ENCODE measurements at places on chromosomes 16 and 17.
A peak's percentile ranks its signal among the peaks of the same experiment; 100 is the strongest.

GRCh38 chr16:85361441-85362118 is 249.3 kb upstream of the CIBAR2 start:
- DNase-seq = no peak

- DNase-seq = no peak
Observed at GRCh38 chr17:17527534-17527933, 31.3 kb upstream of the RASD1 start.

DNA sequence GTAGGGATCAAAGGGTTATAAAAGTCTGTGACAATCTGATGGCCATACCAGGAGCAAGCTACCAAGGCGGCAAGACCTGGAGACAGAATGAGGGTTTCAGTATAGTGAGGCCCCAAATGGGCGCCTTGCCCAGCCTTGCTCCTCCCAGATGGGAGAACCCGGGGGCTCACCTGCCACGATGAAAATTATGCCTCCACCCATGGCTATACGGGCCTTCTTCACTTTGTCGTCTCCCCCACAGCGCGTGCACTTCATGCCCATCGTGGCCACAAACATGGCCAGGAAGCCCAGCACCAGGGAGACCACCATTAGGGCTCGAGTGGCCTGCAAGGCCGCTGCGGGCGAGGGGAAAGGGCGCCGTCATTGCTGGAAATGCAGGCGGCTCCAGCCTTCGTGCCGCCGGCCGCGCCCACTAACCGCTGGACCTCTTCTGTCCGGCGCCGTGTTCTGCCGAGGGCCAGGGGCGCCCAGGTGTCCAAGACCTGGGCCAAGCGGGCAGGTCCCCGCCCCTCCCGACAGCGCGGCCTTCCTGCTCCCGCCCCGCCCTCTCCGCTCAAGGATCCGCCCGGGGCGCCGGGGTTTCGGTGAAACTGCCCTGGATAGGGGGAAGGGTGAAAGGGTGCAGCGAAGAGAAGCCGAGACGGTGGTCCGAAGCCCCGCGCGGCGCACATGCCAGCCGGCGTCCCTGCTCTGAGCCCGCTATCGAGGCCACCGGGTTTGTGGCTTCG is 1.5 kb downstream of the CLDN7 start:
- no peak for DNase-seq

DNA sequence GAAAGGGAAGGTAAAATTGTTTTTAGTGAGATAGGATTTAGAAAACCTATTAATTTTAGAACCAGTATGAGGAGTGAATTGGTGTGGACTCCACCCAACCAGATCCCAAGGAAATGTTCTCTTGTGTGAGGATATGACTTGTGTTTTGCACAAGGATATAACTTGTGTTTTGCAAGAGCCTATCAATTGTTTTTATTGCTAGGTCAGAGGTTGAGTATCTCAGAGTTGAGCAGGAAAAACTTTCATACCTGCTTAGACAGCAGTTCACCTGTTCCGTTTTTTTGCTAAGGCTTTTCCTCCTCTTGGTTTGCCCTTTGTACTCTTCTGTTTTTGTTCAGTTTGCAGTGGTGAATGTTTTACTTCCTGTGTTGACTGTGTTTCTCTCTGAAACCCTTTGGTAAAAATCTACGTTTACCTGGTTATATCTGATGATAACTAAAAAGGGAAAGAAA is 5.1 kb downstream of the NBR1 start:
- DNase-seq = no peak

DNA sequence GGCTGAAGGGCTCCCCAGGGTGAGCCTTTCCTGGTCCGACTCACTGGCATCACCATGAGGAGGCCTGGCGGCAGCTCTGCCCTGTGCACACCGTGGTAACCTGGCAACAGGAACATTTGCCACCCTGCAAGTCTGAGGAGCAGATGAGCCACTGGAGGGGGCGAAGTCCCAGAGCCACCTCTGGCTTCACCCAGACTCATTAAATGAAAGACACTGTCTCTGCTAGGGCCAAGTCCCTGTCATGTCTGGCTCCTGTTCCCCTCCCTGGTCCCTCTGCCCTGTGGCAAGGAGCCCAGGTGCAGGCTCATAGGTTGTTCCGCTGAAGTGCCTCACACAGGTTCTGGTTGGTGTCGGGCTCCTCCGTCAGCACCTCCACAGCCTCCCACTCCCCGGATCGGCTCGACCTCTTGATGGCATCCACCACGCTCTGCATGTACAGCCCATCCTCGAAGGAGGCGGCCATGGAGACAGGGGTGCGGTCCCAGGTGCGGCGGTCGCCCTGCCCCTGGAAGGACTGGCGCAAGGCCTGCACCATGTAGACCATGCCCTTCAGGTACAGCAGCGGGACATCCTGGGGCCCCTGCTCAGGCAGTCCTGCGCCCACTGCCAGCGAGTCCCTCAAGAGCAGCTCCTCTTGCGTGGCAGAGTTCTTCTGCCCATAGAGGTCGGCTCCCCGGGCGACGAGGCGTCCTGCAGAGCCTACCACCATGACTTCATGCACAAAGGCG is 8.4 kb downstream of the C16orf86 start:
- DNase-seq = no peak

- no peak for DNase-seq
Observed at GRCh38 chr17:67434061-67434525, 57.0 kb downstream of the PITPNC1 start.

- DNase-seq = no peak
Observed at GRCh38 chr17:81901167-81902022, 643 bp upstream of the NPB start.

DNA sequence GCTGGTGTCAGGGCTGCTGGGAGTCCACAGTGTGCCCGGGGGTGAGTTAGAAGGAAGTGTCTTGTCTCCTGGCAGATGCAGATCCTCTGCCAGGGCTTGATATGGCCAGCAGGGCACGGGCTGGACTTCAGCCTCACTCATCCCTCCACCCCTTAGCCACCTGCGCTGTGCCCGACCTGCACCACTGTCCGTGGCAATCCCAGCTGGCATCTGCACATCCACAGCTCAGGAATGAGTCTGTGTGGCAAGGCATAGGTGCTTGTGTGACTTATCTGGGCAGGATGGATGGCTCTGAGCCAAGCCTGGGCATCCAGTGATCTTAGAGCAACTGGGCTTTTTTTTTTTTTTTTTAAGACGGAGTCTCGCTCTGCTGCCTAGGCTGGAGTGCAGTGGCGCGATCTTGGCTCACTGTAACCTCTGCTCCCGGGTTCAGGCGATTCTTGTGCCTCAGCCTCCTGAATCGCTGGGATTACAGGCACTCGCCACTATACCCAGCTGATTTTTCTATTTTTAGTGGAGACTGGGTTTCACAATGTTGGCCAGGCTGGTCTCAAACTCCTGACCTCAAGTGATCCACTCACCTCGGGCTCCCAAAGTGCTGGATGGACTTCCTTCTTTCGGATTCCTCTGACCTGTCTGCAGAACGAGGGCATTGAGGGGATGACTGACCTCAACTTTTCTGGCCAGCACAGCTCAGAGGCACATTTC is 22.5 kb upstream of the CACNG1 start:
- no peak for DNase-seq

DNA sequence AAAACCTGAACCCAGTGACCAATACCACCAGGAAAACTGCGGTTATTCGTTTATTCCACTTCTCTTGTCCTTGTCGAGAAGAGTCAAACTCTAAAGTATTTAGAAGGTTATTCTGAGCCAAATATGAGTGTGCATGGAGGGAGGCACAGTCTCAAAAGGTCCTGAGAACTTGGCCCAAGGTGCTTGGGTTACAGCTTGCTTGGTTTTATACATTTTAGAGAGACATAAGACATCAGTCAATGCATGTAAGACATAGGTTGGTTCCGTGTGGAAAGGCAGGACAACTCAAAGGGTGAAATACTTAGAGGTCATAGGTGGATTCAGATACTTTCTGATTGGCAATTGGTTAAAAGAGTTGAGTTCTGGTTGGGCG is 681 bp upstream of the TRAP1 start:
- no peak for DNase-seq

DNA sequence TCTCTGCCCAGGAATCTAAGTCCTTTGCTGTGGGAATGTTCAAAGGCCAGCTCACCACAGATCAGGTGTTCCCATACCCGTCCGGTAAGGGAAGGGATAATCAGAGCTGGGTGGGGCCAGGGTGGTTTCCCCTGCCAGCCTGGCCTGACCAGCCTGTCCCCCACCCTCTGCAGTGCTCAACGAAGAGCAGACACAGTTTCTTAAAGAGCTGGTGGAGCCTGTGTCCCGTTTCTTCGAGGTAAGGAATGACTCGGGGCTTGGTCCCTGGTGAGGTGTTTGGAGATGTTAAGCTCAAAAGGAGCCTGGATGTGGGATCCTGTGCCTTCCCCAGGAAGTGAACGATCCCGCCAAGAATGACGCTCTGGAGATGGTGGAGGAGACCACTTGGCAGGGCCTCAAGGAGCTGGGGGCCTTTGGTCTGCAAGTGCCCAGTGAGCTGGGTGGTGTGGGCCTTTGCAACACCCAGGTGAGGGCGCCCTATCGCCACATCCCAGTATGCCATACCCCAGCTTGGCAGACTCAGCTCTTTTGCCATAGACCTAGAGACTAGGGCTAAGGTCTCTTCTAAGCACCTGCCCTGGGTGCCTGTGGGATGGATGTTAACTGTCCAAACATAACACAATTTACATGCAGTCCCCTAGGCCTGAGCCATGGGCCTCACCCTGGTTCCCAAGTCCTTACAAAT is 997 bp downstream of the ACADVL start:
- peak; percentile 68 for DNase-seq

GRCh38 chr17:69222707-69223258 is 5.8 kb downstream of the ABCA10 start:
- DNase-seq = no peak

DNA sequence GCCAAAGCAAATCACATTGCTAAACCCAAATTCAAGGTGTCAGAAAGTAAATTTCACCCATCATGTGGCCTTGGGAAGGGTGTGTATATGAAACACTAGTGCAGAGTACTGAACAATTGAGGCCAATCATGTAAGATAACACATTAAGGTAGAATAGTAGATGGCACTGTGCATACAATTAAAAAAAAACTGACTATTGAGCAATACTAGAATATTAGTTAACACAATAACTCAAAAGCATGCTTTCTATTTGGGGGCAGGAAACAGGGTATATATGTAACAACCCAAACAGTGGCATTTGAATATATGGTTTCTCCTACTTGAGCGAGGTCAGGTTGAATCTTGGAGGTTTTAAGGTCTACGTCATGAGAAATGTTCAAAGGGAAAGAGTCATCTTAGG is 63.0 kb upstream of the DYNLRB2 start:
- no peak for DNase-seq

GRCh38 chr16:29915590-29916247 is 10.3 kb downstream of the KCTD13 start:
- DNase-seq = no peak

GRCh38 chr16:9964426-9964825 is 217.8 kb downstream of the GRIN2A start:
- no peak for DNase-seq

DNA sequence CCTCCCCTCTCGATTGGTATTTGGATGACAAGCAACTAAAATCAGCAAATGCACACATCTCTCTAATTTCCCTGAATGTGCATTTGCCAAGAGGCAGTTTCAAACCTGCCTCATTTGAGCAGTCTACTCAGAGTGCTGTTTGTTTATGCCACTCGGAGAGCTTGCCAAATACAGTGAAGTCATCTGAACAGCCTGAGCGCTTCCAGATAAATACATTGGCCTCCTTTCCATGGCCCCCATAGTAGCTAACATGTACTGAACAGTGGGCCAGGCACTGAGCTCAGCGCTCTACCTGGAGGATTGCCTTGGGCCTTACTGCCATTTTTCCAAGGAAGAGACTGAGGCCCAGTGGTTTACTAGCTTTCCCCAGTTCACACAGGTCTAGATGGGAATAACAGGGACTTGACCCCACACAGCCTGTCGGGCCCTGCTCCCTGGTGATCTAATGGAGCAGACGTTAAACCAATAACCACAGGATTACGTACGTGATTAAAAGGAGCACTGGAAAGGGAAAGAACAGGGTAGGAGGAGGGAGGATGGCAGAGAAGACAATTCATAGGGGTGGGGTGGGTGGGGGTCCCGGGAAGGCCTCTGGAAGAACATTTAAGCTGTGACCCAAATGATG is 18.7 kb upstream of the ANKRD40CL start:
- DNase-seq = no peak

- peak; percentile 28 for DNase-seq
Observed at GRCh38 chr16:56916571-56917403, 15.2 kb upstream of the HERPUD1 start.

- DNase-seq = no peak
Observed at GRCh38 chr16:1706386-1707192, 594 bp downstream of the MAPK8IP3 start.

- DNase-seq = no peak
Observed at GRCh38 chr17:80421381-80422090, 6.6 kb downstream of the ENDOV start.

DNA sequence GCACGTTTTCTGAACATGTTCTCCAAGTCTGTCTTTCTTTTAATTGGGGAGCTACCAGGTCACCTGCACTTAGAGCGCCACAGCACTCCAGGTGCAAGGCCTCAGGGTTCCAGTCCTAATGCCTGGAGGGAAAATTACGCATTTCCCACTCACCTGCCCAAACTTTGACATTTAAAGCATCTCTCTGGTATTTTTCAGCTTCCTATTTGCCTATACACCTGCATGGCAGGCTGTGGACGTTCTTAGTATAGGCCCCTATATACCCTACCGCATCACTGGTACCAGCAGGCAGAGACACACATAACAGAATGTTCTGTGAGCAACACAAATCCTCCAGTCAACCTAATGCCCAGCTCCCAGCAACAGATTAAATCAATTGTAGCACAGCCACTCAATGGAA is 213.3 kb downstream of the MRTFB start:
- DNase-seq = no peak

- DNase-seq = no peak
Observed at GRCh38 chr17:54770836-54771235, 129.8 kb upstream of the TOM1L1 start.

Data from activated naive CD4-positive, alpha-beta T cell treated with anti-CD3 and anti-CD28 coated beads, Interleukin-2, amount 50 U/mL, for 72 hours (primary cell).